Non-pigmented ciliary epithelial cell (primary cell): ENCODE measurements at places on chromosomes 11 and 22.

- no peak for DNase-seq
These were observed 546 bp downstream of the GNB1L start for GRCh38 chr22:19853879-19854777.

- no peak for DNase-seq
These were observed 21.6 kb upstream of the ADORA2A start for GRCh38 chr22:24405631-24406321.

GRCh38 chr22:24983151-24983550, 30.6 kb downstream of the KIAA1671 start:
- no peak for DNase-seq

GRCh38 chr11:99160447-99160846, 139.7 kb downstream of the CNTN5 start:
- no peak for DNase-seq

DNA sequence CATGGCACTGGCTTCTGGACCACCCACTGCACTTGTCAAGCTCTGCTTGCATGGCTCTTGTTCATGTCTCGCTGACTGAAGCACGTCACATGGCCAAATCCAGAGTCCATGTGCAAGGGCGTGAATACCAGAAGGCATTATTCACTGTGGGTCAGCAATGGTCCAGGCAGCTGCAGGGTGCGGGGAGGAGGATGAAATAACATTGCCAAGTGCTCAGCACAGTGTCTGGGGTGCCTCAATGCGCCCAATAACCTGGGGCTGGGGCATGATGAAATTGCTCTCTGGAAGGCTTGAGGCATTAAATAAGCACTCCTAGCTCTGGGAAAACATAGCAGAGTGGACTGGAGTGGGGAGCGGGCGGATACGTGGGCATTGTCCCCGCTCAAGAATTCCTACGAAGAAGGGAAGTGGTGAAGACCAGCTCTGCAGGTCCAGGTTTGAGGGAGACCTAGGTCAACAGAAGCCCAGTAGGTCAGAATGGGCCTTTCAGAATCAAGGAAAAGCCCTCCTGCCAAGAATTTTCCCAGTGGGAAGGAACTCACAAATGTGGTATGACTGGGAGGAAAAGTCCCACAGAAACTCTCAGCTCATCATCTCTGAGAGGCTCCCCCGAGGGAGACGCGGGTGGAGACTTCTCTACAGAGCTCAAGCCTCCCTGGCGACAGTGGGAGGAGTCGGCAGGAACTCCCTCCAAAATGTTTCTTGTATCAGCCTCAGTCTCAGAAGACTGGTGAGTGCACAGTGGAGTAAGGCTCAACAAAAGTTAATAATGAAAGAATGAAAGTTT, 15.3 kb upstream of the ACCSL start:
- peak; percentile 28 for DNase-seq

DNA sequence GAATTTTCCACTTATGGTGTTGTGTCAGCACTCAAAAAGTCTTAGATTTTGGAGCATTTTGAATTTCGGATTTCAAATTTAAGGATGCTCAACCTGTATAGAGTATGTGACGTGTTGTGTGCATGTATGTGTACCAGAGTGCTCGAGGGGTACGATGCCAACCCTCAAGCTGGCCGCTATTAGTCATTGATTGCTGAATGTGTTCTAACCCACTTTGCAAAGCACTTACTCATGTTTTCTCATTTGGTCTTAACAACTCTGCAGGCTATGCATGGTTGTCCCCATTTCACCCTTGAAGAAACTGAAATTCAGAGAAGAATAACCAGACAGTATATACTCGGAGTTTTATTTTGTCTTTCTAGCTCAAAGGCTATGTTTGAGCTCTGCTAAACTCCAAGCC, 196.4 kb upstream of the TENM4 start:
- DNase-seq = no peak

- no peak for DNase-seq
These were observed 16.2 kb downstream of the OTOG start for GRCh38 chr11:17563231-17563646.

DNA sequence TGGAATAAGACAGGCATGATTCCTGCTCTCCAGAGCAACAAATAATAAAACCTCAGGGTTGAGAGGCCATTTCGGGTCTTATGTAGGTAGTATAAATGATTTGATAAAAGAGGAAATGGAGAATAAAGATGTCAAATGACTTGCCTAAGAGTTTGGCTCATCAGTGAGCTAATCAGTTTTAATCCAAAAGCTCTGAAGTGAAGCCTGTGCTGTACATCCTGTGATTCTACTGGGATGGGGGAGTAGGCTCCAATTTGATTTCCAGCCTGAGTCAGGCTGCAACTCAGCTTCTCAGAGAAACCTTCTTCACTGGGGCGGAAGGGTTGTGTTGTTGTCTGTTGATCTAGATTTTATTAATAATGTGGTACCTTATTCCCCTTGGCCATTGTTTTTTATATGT, 192.2 kb upstream of the SORL1-AS1 start:
- DNase-seq = no peak

- no peak for DNase-seq
These were observed 69.5 kb upstream of the CSNK2A3 start for GRCh38 chr11:11422411-11423128.

DNA sequence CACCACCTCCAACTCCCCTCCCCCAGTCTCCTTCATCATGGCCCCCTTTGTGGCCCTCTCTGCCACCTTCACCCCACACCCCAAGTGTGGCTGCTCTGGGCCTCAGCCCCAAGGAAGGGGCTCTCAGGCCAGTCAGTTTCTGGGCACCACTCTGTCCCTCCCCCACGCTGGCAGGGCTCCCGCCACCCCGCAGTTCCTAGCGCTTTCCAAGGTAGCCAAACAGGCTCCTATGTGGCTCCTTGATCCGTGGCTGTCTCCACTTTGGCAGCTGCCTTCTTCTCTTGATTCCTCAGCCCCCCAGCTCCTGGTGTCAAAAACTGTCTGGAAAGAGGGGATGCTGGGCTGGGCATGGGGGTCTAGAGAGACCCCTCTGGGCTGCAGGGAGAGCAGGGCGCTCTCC, 10.4 kb upstream of the CACNA1I start:
- DNase-seq = no peak

- DNase-seq = no peak
These were observed 1.6 kb upstream of the BRD1 start for GRCh38 chr22:49829044-49829853.

DNA sequence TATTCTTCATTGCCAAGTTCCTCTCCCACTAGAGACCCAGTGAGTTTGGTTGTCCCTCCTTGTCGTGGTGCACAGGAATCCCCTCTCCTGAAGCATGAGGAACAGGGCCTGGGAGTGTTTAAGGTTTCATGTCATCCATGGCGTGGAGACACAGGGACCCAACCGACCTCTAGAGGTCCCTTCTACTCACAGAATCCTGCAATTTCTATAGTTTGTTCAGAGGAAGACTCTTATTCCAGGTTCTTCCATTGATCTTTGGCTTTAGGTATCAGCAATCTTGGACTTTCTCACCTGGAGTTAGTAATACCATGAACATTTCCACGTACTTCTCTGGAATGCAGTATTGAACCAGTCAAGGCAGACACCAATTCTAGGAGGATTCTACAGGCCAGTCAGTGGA, 548.2 kb downstream of the NTM start:
- DNase-seq = no peak

GRCh38 chr11:105152560-105152959, 13.0 kb upstream of the CARD18 start:
- no peak for DNase-seq

DNA sequence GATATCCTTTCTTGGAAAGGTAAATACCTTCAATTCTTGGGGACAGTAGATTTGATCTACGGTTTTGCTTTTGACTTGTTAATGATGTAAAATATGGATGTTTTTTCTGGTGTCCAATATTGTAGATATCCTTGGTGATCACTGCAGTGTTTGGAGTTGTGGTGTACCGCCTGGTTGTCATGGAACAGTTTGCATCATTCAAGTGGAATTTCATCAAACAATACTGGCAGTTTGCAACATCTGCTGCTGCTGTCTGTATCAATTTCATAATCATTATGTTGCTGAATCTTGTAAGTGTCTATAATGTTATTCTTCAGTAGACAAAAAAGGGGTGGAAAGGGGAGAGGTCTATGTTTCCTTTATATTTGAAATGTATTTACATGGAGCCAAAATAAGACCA, 27.4 kb upstream of the MUC15 start:
- DNase-seq = peak; percentile 53

- no peak for DNase-seq
These were observed 56.2 kb downstream of the NAV2 start for GRCh38 chr11:19768815-19769214.
